ENCODE measurements at places on chromosomes 2 and 18.

DNA sequence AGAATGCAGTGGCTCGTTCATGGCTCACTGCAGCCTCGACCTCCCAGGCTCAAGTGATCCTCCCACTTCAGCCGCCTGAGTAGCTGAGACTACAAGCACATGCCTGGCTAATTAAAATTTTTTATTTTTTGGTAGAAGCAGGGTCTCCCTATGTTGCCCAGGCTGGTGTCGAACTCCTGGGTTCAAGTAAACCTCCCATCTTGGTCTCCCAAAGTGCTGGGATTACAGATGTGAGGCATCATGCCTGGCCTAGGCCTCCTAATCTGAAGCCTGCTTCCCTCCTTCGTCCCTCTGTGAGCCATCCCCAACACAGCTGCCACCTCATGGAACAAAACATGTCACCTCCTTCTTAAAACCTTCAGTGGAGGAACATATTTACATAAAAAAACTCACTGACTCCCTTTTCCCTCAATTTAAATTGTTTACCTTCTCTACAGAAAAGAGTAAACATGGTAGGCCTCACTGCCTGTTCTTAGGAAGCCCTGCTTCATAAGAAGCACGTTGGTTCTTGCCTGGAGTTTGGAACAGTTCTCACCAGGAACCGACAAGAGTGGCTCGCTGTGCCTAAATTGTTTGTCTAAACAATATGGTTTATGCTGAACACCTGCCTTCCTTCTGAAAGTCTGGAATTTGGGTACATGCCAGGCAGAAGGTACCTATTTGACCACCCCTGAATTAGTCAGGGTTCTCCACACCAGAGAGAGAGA is 12.1 kb upstream of the RHOB start:
- DNase-seq = no peak

GRCh38 chr2:28869494-28870145 is 489 bp downstream of the TRMT61B start:
- peak; percentile 44 for DNase-seq

GRCh38 chr2:219362524-219363164 is 25.1 kb downstream of the DNPEP start:
- peak; percentile 88 for DNase-seq

DNA sequence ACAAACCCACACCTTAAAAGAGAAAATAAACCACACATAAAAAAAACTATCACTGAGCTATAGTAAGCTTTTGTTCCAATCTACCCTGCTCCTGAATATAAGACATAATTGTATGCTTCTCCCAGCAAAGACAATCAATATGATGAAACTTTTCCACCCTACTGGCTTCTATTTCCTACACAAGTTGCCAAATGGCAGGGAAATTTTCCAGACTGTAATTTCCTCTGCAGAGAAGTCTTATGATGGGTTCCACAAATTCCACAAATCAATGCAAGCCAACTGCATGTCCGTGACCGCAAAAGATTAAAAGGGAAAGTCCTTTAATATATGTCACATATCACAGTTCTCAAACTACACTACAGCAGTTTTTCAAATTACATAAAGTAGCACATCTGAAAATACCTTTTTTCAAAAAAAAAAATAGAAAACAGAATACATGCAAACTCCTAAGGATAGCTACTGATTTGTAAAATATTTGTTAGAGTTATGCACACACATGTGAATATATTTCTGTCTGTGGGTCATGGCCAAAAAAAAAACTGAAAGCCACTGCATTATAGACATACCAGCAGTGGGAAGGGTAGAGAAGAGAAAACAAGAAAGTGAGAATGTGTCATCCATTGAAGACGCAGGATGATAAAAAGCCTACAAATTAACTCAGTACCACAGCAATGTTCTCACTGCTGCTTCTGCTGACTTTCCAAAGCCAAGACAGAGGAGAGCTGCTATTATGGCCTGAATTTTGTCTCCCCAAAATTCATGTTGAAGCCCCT is 61.4 kb downstream of the RPL31 start:
- DNase-seq = no peak

DNA sequence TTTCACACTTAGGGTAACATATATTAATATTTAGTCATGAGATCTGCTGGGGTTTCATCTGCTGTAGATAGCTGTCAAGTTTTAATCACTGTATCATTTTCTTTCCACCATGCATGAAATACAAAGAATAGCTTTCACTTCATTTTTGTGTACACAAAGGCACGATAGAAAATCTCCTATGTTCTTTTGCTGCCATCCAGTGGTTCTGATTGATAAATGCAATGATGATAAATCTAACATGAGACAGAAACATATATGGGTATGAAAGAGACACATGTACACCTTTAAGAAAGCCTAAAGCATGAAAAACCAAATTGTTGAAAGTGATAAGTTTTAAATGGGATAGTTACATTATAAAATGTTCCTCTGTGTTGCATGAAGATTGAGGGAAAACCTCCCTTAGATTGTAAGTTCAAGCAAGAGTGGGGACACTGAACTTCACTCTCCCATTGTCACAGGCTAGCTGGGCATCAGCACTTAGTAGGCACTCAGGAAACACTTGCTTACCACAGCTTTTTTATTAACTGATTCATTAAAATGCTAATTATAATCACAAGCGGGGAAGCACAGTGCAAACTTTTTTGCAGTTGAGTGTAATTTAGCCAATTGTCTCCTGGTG is 31.2 kb downstream of the C1D start:
- peak; percentile 47 for DNase-seq

DNA sequence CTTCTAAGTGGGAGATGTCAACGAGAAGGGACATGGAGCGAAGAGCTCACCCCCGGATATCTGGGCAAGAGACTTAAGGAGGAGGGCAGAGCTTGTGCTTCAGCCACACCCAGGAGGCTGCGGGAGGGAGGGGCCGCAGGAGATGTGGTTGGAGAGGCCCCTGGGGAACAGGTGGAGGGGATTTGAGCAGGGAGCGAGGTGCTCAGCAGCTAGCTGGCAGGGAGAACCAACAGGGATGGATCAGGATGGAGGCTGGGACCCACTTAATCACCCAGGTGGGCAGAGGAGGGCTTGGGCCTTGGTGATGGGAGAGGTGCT is 78.3 kb downstream of the MBP start:
- no peak for DNase-seq

GRCh38 chr18:41660654-41661053 is 294.4 kb upstream of the PIK3C3 start:
- no peak for DNase-seq

DNA sequence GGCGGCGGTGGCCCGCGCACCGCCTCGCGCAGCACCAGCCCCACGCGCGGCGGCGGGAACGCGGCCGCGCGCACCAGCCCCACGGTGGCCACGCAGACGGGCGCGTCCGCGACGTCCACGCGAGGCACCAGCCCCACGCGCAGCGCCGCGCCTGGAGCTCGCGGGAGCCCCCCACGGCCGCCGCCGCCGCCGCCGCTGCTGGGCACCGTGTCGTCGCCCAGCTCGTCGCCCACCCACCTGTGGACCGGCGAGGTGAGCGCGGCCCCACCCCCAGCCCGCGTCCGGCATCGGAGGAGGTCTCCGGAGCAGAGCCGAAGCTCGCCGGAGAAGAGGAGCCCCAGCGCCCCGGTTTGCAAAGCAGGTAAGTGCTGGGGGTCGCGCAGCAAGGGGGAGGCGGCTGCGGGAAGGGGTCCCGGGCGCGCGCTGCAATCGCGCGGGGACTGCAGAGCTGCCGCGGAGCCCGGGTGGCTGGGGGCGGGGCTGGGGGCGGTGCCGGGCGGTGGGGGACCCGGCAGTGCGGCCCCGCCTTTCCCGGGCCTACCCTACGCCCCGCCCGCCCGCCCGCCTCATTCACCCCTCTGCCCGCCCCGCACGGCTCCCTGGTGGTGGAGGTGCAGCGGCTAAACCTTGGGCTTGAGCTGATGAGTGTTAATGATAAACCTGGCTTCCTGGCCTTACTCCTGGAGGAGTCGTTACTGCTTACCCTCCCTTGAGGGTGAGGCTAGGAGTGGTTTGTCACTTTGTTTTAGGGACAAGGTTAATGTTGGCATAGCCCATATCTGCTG is 851 bp downstream of the FAM117B start:
- peak; percentile 67 for DNase-seq

GRCh38 chr2:162925595-162925994 is 87.0 kb upstream of the KCNH7 start:
- no peak for DNase-seq

- no peak for DNase-seq
These were observed 142.7 kb upstream of the DOK6 start for GRCh38 chr18:69257861-69258458.

Measured in inflammatory macrophage treated with lipopolysaccharide for 4 hours (primary cell).